ENCODE measurements at places on chromosomes 1 and 21. TPM values are rescaled to one million over a fixed set of nuclear protein-coding genes. Genes with fewer than 3 reads are reported as not detected.

GRCh38 chr1:186782791-186783190 is 46.0 kb upstream of the PLA2G4A start:
- no peak overlapping the region for H3K27ac ChIP-seq
- H3K27me3 ChIP-seq = no peaks in the 10 kb centered on the region
- no peaks in the 10 kb centered on the region for H3K4me1 ChIP-seq
- DNase-seq = peak; percentile 40

DNA sequence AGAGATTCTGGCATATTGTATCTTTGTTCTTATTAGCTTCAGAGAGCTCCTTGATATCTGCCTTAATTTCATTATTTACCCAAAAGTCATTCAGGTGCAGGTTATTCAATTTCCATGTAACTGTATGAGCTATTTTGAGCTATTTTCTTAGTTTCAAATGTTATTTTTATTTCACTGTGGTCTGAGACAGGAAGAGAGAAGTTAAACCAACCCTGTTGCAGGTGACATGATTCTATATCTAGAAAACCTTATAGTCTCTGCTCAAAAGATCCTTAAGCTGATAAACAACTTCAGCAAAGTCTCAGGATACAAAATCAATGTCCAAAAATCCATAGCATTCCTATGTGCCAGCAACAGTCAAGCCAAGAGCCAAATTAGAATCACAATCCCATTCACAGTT is 1644.0 kb upstream of the B3GALT2 start:
- DNase-seq = no peak
- no peaks in the 10 kb centered on the region for H3K36me3 ChIP-seq
- no peaks in the 10 kb centered on the region for H3K4me1 ChIP-seq
- no peaks in the 10 kb centered on the region for H3K27me3 ChIP-seq

DNA sequence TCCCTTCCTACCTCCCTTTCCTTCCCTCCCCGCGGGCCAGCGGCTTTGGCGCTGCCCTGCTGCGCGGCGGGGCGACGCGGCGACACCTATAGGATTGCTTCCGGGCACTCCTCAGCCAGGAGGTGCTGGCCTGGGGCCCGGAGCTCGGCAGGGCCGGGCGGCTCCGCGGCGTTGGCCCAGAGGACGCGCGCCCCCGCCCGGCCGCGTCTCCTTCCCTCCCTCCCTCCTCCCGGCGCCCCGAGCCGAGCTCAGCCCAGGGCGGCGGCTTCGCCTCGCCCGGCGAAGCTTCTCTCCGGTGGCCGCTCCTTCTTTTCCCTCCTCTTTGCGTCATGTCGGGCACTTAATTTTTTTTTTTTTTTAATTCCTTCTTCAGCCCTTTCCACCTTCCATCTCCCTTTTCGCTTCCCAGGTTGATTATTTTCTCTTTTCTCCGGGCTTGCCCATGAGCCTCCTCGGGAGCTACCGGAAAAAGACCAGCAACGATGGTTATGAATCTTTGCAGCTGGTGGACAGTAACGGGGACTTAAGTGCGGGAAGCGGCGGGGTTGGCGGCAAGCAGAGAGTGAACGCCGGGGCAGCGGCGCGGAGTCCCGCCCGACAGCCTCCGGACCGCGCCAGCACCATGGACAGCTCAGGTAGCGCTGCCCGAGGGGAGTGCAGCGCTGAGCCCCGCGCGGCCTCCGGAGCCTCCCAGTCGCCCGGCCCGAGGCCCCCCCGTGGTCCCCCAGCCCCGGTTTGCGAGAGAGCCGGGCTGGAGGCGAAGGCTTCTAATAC is at the start of gene DNAJC6:
TSS of gene DNAJC6 (plus strand) at position 240 of the 774 bp plus-strand sequence. CDS start at position 443, 203 bp downstream.
- peak within 1 kb of the TSS; percentile 33 for H3K4me3 ChIP-seq
- H3K36me3 ChIP-seq = no peaks in the 10 kb centered on the region
- no peak within 1 kb of the TSS for H3K27ac ChIP-seq
- DNase-seq = peak; percentile 42

GRCh38 chr1:94254073-94254810 is 16.9 kb upstream of the ARHGAP29 start:
- DNase-seq = peak; percentile 33
- H3K27me3 ChIP-seq = no peaks in the 10 kb centered on the region
- H3K36me3 ChIP-seq = no peaks in the 10 kb centered on the region
- H3K4me3 ChIP-seq = no peak overlapping the region

DNA sequence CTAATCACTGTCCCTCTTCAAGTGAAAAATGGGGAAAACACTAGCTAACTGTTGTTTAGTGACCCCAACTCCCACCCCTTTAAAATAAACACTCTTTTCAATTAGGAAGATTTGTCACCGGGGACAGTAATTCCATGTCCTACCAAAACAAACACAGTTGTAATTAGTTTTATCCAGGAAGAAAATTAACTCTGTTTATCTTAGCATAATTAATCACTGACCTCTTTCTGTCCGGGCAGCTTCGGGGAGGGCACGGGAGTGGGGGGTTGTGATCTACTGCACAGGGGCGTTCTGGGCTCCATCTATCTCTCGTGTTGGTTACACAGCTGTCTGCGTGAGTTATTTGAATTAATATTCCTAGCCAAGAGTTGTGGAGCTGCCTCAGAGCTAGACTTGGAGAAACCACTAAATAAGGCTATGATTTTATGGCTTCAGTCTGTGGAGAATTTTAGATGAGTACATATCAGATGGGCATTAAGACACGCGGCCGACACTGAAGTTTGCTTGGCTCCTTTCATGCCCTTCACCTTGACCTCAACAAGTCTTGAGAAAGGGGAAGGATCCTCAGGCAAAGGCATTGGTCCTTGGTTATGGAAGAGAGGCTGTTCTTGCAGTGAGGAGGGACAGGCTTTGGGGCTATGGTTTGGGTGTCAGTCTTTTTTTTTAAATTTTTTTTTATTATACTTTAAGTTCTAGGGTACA is 102.0 kb upstream of the TRABD2B start:
- no peaks in the 10 kb centered on the region for H3K4me1 ChIP-seq
- H3K27me3 ChIP-seq = no peaks in the 10 kb centered on the region
- no peak overlapping the region for H3K27ac ChIP-seq
- H3K4me3 ChIP-seq = no peak overlapping the region
- no peak for DNase-seq

DNAJC11 gene
- total RNA-seq = 41.7 TPM

KRTAP12-2 gene
- not detected for total RNA-seq

Data from IMR-90 (cell line).